ENCODE measurements at places on chromosomes 6 and 20.

GRCh38 chr20:61296629-61297019 is 44.6 kb downstream of the CDH4 start:
- no peak for DNase-seq

- no peak for DNase-seq
Observed at GRCh38 chr20:48642105-48642880, 185.5 kb downstream of the PREX1 start.

DNA sequence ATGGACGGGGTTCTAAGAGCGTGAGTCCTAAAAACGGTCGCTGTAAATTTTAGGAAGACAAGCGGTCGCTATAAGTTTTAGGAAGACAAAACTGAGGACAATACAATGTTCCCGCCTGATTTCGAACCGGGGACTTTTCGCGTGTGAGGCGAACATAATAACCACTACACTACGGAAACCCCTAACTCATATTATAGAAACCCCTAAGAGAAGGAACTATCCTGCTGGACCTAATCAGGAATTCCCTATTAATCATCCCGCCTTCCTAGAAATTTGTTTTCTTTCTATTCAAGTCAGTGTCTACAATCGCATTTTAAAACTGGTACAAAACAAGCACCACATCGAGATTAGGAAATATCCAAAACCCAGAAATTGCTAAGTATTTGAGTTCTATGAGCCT is 183.8 kb downstream of the OR2B2 start:
- DNase-seq, result no peak

DNA sequence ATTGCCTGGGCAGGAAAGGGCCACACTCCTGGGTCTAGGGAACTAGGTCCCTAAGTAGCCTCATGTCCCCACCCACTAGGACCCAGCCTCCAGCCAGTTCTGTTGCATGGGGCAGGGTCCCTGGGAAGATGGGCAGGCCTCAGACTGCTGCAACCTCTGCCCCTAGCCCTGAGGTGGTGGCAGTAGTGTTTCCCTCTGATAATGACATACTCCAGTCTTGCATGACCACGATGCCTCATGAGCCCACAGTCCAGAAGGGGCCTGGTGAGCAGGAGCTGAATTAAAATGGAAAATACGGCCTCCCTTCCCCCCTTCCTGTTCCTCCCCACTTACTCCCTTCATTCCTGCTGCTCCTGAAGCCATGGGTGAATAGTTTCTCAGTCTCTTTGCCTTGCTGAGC is 36.0 kb upstream of the SCRT2 start:
- DNase-seq, result no peak

GRCh38 chr6:147161974-147162495 is 42.2 kb upstream of the STXBP5 start:
- no peak for DNase-seq

DNA sequence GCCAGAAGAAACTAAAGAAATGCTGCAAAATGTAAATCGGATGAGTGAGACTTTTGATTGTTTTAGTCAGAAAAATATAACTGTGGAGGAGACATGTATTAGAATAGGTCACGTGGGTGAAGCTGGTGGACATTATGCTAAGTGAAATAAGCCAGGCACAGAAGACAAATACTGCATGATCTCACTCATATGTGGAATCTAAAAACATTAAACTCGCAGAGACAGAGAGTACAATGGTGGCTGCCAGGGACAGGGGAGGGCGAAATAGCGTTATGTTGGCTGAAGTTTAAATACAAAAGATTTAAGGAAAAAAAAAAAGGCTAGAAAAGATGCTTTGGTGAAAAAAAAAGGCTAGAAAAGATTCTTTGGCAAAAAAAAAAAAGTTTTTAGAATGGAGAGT is 63.5 kb upstream of the HDDC2 start:
- DNase-seq, result no peak

- no peak for DNase-seq
Observed at GRCh38 chr6:3701631-3702030, 49.9 kb downstream of the PXDC1 start.

DNA sequence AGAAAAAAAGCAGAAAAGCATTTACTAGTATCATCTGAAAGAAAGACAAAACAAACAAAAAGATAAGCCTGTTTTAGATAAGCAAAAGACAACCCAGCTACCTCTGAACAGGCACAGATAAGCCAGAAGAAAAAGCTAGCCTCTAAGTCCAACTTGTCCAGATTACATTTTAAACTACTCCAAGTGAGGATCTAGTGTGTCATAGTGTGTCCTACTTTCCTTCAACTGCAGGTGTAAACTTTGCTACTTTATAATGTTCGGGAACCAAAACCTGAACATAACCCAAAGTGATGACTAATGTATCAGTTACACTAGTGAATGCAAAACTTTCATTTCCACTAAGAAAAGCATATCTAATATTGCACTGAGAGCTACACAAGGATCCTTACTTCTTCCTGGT is 19.5 kb downstream of the ADNP start:
- DNase-seq, result no peak

DNA sequence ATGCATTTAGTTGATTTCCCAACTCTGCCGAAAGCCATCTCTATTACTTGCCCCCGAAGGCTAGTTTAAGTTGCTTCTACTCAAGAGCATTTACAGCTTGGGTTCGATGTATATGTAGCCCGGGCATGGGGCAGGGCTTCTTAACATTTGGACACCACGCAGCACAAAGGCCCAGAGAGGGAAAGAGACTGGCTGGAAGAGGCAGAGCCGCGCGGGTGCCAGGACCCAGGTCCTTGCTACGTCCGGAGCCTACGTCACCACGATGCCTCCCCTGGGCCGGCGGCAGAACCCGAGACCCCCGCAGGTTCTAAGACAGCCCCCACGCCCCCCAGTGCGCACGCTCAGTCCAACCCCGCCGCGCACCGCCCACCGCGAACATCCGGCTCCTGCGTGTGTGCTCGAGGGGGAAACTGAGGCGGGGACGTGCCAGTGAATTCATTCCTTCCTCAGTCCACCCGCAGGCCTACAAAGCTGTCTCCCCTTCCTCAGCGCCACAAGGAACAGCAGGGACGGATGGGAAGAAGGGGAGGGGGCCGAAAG is 367 bp upstream of the PCIF1 start:
- peak; percentile 53 for DNase-seq

DNA sequence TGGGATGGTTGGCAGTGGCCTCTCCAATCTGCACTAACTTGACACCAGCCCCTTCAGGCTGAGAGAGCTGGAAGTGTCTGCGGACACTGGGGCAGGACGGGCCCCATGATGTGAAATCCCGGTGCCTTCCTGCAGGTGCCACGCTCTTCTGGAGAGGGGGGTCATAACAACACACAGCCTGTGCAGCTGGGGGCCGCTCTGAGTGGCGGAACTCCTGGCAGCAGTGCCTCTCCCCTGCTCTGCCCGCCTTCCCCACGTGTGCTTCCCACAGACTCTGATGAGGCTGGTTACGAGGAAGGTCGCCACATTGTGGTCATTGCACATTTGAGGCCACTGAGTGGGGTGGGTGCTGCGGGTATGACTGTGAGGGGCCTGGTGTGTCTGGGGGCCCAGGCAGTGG is 145.2 kb downstream of the DTNBP1 start:
- DNase-seq, result no peak

- peak; percentile 18 for DNase-seq
Observed at GRCh38 chr6:85460921-85461797, 11.3 kb downstream of the NT5E start.

- no peak for DNase-seq
Observed at GRCh38 chr6:119858901-119859300, 509.3 kb upstream of the MAN1A1 start.

- no peak for DNase-seq
Observed at GRCh38 chr20:39878809-39879208, 810.2 kb downstream of the MAFB start.

DNA sequence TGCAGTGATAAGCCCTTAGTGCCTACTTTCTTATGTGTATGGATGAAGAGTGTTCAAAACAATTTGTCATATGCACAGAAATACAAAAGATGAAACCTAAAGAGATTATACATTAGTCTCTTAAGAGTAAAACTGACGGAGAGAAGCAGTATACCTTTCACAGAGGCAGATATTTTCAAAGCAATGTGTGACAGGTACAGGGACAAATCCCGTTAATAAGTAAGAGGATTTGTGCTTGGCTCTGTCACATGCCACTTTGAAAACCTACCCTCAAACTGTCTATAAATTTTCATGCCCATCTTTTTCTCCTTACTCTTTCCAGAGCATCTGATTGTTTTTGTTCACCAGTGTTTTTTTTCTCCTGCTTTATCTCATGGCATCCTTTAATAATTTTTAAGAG is 741.3 kb upstream of the MMS22L start:
- no peak for DNase-seq

All from CD4-positive, alpha-beta T cell treated with Interferon gamma for 1 hour (primary cell).